Activated naive CD4-positive, alpha-beta T cell (primary cell): ENCODE measurements at places on chromosomes 12 and 14.

DNA sequence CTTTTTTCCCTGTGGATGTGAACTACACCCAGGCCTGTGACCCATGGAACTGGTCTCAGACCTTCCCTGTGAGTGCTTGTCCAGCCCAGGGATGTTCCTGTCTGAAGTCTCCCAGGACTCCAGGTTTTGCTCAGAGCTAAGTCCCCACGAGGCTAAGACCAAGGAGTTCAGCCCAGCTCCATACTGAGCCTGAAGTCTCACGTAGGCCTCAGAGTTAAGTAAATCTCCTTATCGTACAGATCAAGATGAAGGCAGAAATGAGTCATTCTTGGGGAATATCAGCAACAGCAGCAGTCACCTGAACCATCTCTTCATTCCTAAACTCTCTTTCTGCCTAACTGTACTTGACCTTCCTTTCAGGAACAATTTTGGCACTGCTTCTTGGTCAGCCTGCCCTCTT, 139.8 kb downstream of the ANO6 start:
- DNase-seq, result no peak

DNA sequence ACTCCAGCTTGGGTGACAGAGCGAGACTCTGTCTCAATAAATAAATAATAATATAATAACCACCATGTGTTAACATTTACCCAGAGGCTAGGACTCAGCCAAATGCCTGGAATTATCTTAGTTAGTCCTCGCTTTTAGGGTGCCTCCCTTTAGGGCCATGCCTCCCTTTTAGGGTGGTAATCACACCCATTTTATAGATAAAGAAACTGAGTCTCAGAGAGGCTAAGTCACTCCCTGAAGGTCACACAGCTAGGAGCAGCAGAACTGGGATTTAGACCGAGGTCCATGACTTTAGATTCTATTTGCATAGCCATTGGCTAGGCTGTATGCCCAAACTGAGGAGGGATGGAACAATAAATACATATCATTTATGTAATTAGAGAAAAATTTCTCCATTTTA, 11.4 kb downstream of the TESC start:
- DNase-seq, result no peak

DNA sequence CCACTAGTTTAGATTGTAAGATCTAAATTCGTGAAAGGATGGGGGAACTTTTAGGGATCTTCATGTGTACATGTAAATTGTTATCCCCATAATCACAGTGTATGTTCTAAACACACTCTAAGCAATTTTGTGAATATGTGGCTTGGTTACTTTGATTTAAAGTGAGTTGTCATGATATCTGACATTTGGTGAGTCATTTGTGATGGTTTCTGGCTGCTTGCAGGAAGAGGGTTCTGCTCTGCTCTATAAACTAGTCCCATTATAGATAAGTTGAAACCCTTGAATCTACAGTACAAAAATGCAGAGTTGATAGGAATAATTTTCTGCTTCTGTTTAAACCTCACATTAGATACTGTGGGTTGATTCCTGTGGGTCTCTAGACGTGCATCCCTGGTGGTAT, 14.8 kb downstream of the GUCY2C start:
- DNase-seq, result no peak

- DNase-seq, result no peak
These were observed 4.4 kb upstream of the CCDC198 start for GRCh38 chr14:57498035-57498434.

DNA sequence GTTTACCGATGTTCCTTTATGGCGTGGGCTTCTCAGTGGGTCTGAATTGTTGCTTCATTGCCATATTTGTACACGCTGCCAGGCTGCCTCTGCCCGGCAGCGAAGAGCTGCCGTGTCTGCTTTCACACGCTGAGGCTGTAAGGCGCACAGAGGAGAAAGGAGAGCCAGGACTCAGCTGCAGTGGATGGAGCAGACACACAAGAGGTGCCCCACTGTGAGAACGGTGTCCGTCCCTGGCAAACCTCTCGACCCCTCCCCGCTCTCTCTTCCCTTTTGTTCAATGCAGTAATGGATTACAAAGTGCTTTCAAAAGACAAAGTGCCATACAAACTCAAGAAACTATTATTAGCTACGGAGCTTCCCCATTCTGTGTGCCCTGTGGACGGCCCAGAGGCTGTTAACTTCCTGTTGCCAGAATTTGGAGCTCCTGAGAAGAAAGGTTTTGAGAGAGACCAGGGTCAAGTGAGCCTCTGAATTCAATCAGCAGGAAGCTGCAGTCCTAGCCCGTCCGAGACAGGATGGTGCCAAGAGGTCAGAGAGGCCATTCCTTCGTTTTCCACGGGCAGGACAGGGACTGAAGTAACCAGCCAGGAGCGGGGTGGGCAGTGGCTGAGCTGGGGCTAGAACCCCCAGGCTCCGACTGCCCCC, 15.8 kb downstream of the CCND2 start:
- no peak for DNase-seq
